Activated CD8-positive, alpha-beta memory T cell treated with anti-CD3 and anti-CD28 coated beads, Interleukin-2, amount 10 ng/mL, durations not matched to agents 7 days and 5 days (primary cell): ENCODE measurements at places on chromosomes 5 and 9.

DNA sequence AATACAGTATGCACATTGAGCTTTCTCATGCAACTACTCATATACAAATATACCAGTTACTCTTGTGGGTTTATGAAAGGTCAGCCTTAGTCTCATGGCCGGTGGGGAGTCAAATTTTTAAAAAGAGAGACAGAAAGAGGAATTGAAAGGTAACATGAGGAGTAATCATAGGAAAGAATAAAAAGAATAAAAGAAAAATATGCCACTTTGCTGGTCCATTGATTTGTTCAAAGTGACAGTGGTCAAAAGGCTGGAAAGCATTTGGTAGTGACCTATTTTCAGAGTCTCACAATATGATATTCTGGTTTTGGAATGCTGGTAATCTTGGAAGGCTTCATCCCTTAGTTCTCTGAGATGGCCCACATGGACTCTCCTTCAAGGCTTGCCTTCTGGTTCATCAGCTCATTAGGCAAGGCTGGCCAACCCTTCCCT, 67.0 kb downstream of the ZNF366 start:
- no peaks in the 10 kb centered on the region for H3K36me3 ChIP-seq
- H3K4me1 ChIP-seq = no peaks in the 10 kb centered on the region
- no peak overlapping the region for H3K4me3 ChIP-seq

GRCh38 chr9:2359891-2360471, 261.6 kb upstream of the VLDLR start:
- no peaks in the 10 kb centered on the region for H3K4me1 ChIP-seq
- DNase-seq = no peak
- H3K27me3 ChIP-seq = peaks cover 5% of the 10 kb centered on the region
- no peaks in the 10 kb centered on the region for H3K36me3 ChIP-seq
- no peak overlapping the region for H3K27ac ChIP-seq
- H3K4me3 ChIP-seq = no peak overlapping the region

GRCh38 chr9:37295796-37296195, 126.7 kb upstream of the GRHPR start:
- H3K36me3 ChIP-seq = peaks cover 10% of the 10 kb centered on the region
- no peak for DNase-seq
- peaks cover 46% of the 10 kb centered on the region for H3K4me1 ChIP-seq
- no peak overlapping the region for H3K4me3 ChIP-seq
- H3K27me3 ChIP-seq = no peaks in the 10 kb centered on the region

DNA sequence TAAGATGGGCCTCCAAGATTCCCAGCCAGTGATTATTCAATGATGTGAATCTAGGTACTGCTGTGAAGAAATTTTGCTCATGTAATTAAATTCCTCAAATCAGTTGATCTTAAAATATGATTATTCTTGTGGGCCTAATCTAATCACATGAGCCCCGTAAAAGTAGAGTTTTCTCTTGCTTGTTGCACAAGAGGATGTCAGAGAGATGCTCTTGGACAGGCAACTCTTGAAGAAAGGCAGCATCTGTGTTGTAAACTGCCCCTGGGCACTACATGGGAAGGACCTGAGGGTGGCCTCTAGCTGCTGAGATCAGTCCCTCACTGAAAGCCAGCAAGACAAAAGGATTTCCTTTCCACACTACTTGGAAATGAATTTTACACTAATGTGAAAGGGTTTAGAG, 132.9 kb downstream of the TRPM3 start:
- H3K27ac ChIP-seq = no peak overlapping the region
- H3K4me1 ChIP-seq = no peaks in the 10 kb centered on the region
- H3K27me3 ChIP-seq = no peaks in the 10 kb centered on the region

DNA sequence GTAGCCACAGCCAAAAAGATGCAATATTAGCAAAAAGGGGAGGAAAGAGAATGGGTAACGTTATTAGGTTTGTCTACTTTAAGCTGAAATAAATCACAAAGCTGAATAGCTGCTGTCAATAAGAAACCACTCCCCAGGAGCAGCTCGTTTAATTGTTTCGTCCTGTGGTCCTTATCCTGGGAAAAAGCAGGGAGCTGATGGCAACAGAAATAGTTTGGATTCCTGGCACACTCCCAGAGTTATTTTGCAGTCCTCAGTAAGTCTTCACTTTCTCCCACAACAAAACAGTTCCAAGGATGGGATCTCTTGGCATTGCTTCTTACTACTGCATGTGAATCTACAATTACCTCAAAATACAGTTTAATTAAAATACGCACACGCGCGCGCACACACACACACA, 28.8 kb downstream of the FRMD3 start:
- H3K4me3 ChIP-seq = no peak overlapping the region
- H3K36me3 ChIP-seq = no peaks in the 10 kb centered on the region
- H3K4me1 ChIP-seq = peaks cover 10% of the 10 kb centered on the region
- no peak for DNase-seq
